ENCODE measurements at places on chromosomes 13 and 19.

DNA sequence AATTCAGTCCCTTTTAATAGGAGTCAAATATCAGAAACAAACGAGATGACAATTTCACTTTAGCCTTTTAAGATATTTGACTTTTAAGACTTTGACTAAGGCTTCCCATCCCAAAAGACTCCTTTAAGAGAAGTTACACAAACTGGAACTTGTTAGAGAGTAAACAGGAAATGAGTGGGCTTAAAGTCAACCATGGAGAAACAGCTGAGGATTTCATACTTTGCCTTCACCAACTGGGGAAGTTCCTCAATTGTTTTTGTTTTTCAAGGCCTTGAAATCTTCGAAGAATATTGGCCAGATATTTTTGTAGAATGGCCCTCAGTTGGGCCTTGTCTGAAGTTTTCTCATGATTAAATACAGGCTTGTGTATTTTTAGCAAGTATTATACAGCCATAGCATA, 227.3 kb downstream of the POU4F1 start:
- DNase-seq, result no peak

- DNase-seq, result no peak
Observed at GRCh38 chr19:5683177-5683886, 2.5 kb downstream of the HSD11B1L start.

- DNase-seq, result peak; percentile 40
Observed at GRCh38 chr13:50758796-50759195, 84.7 kb downstream of the DLEU7 start.

GRCh38 chr13:26664286-26664685, 96.3 kb downstream of the GPR12 start:
- DNase-seq, result no peak

GRCh38 chr19:17716309-17716929, 2.9 kb upstream of the MAP1S start:
- DNase-seq, result no peak

- no peak for DNase-seq
Observed at GRCh38 chr13:59261928-59262488, 901.7 kb downstream of the DIAPH3 start.

- no peak for DNase-seq
Observed at GRCh38 chr13:112746044-112746443, 56.2 kb downstream of the ATP11A start.

GRCh38 chr19:23978068-23978467, 63.4 kb downstream of the ZNF726 start:
- no peak for DNase-seq

DNA sequence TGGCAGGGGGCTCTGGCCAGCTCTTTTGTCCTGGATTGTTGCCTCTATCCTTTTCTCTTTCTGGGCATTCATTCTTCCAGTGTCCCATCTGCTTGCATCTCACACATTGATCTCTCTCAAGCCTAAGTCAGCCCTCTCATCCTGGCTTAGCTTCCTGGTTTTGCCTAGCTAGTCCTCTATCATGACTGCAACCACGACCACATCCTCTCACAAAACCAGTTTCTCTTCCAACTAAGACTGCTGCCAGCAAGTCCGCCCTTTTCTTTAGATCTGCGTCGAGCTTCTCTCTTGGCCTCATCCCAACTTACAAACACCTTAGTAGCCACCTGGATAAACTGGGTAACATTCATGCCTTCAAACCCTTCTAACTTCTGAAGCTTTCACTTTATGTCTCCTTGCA, 212.2 kb upstream of the HTR2A start:
- DNase-seq, result no peak

GRCh38 chr13:47588676-47589075, 412.4 kb downstream of the SUCLA2 start:
- no peak for DNase-seq

DNA sequence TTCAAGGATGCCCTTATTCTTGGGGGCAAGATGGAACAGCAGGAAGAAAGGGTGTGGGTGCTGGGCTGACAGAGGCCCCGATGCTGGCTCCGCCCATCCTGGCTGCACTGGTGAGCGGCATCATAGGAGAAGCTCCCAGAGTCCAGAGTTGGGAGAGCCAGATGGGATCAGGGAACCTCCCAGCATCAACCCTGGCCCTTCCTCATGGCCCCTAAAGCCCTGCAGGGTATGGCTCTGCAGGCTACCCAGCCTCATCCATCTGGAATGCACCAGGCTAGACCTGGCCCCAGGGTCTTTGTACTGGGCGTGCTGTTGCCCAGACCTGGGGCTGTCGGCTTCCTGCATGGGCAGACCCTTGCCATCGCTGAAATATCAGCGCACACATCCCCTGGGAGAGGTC, 7.9 kb upstream of the ELL start:
- no peak for DNase-seq

GRCh38 chr19:3343619-3344502, 22.5 kb upstream of the NFIC start:
- DNase-seq, result peak; percentile 48

DNA sequence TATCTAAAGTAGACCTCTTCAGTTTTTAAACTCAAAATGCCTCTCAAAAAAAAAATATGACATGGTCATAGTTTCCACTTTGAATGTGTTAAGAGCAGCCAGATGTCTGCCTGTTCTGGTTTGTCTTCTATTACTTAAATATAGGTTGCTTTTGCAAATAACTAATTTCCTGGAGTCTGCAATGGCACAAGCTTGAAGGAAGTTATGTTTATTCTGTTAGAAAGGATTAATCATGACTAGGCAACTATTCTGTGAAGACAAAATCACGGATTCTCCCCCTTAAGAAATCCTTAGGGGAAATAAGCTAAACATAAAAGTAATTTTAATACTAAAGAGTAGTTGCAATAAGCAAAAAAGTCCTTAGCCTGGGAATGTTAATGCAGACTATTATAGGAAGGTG, 26.3 kb downstream of the SKA3 start:
- DNase-seq, result no peak

DNA sequence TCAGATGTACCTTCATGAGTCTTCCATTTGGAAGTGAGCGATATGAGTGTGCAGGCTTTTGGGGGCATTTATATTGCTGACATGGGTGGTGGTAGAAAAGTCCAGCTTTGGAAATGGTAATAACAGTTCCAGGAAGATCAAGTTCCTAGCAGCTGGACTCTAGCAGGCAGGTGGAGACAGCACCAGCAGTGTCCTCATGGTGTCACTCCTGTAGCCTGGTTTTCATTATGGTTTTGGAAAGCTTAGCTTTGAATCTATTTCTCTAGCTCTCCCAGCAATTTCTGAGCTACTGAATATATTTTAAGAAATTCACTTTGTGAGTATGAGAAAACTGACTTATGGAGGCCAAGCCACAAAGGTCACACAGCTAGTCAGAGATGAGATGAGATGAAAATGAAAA, 523.2 kb upstream of the HTR2A start:
- DNase-seq, result no peak

DNA sequence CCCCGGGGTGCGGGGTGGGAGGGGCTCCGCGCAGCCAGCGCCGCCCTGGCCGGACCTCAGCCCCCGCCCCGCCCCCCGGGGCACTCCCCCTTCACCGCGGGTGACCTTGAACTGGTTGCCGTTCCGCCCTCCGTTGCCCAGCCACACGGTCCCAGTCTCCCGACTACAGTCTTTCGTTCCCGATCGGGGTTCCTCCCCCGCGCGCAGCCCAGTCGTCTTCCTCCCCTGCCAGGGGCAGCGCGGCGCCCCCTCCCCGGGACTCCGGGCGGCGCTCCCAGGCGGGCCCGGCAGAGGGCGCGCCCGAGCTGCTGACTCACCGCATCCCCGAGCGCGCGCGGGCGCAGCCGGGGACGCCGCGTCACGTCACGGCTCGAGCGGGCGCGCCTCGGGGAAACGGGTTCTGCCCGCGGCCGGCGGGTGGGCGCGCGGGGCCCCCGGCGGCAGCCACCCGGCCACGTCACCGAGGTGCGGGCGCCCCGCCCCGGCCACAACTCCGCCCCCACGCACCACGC, 459 bp downstream of the MIDN start:
- peak; percentile 60 for DNase-seq

DNA sequence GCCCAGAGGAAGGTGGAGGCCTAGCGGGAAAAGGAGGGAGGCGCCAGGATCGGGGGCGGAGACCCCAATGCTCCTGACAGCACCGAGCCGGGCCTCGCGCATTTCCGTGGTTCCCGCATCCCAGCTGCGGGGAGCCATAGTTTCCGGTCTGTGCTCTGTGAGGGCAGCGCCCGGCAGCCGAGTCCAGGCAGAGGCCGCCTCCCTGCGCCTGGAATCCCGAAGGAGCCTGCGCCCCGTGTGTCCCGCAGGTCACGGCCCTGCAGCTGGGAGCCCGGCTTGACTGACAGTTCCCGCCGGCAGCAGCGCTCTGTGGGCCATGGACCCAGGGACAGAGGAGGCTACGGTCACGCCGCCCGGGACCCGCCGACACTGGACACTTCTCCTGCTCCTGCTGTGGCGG, 74.6 kb upstream of the C13orf46 start:
- DNase-seq, result no peak

- DNase-seq, result no peak
Observed at GRCh38 chr13:74226791-74227475, 92.7 kb upstream of the KLF12 start.

DNA sequence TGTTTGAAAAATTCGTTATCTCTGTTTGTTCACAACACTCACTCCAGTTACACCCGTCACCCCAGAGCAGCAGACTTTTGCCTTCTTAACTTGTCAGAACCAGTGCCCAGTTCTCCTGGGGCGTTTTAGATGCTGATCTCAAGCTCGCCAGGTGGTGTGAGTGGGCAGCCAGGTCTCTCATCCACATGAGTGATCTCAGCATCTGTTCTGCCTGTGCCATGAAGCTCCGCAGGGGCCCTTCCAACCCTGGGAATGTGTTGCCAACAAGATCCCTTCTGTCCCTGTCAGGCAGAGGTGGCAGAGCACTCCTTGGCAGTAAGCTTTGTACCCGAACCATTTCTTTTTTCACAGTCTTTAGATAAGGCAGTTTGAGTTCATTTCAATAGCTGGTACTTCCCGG, 896.5 kb downstream of the UQCRFS1 start:
- no peak for DNase-seq

- DNase-seq, result no peak
Observed at GRCh38 chr13:112894423-112894672, 74.7 kb upstream of the MCF2L start.

GRCh38 chr19:46081928-46082727, 41.3 kb upstream of the IGFL4 start:
- DNase-seq, result peak; percentile 34

DNA sequence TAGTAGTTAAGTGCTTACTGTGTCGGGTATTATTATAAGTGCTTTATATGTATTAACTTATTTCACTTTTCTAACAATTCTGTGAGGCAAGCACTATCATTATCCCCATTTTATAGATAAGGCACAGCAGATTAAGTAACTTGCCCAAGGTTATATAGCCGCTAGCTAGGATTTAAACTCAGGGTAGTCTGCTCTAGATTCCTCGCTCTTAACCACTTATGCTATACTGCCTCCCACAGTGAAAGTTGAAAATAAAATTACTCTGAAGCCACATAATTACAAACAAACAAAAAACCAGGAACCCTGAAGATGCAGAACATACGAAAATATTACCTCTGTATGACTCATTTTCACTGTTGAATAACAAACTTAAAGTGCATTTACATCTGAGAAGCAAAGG, 3.9 kb downstream of the TEX30 start:
- no peak for DNase-seq

- DNase-seq, result peak; percentile 93
Observed at GRCh38 chr19:995051-995827, 5.0 kb upstream of the GRIN3B start.

- no peak for DNase-seq
Observed at GRCh38 chr13:80203496-80203895, 137.4 kb downstream of the SPRY2 start.

All from RCC 7860 (cell line).